ENCODE measurements at places on chromosomes 5 and 9.

DNA sequence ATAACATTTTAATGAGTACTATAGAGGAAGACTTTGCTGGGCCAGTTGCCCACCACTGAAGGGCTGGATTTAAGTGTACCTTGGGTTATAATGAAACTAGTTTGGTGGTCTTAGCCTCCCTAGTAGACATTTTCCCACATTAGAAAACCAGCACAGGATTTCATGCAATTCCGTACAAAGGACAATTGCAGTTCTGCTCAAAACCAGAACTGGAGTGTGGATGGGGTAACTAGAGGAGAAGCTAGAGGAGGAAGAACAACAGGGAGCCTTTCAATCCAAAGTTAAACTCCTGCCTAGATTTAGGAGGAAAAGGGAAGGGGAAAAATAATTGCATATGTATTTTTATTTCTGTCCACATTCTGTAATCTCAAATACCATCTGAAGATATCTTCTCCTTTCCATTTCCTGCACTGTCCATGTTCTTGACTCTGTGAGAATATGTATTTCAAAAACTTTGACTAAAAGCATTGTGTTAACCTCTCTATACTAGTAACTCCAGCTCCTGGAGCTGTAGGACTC is 97.5 kb upstream of the SSBP2 start:
- peak; percentile 40 for DNase-seq

GRCh38 chr5:123610665-123611405 is 98.9 kb downstream of the CSNK1G3 start:
- peak; percentile 73 for DNase-seq

- no peak for DNase-seq
Measured at GRCh38 chr5:120507800-120508463, 43.8 kb downstream of the PRR16 start.

DNA sequence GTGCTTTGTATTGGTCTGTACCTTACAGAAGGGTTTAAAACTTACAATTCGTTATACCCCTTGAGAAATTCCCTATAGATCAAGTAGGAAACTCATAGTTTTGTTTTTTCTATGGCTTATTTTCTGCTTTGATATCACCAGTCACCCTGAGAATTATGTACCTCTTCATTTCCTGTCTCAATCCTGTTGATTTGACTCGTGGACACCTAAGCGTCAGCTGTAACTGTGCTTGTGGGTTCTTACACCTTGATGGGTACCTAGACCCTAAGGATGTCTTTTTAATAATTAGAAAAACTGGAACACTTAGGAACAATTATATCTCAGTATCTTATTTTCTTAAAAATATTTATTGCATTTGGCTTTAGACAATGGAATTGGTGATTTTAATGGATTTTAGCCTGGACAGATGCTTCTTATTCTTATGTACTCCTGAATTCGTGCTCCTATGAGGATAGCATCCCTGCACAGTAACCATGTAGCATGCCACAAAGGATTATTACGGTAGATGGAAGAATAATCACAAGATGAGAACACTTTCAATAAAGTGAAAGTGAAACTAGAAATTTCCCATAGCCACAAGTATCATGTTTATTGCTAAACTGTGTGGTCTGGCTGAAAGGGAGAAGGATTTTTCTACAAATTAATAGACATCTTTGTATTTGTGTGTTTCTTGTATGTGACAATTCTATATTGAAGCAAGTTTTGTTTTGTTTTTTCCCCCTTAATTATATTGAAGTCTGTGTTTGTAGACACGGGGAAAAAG is 1920.3 kb upstream of the WWC1 start:
- DNase-seq, result peak; percentile 16

DNA sequence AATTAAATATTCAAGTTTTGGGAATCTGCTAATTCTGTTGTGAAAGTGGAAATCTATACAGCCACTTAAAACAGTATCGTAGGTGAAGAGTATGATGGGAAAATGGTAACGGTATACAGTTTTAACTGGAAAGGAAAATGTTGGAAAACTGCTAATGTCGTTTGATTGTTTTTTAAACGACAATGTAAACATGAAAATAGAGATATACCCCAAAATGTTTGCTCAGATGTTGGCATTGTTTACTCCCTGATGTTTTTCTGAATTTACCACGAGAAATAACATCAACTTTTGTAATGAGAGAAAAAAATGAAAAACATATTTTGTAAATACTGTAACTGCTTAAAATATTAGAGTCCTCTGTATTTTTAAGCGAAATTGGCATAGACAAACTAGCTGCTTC is 2.7 kb downstream of the MATR3 start:
- DNase-seq, result no peak

GRCh38 chr9:121707477-121708424 is 56.3 kb downstream of the DAB2IP start:
- no peak for DNase-seq

GRCh38 chr9:91163773-91164471 is 197.8 kb downstream of the AUH start:
- peak; percentile 52 for DNase-seq

DNA sequence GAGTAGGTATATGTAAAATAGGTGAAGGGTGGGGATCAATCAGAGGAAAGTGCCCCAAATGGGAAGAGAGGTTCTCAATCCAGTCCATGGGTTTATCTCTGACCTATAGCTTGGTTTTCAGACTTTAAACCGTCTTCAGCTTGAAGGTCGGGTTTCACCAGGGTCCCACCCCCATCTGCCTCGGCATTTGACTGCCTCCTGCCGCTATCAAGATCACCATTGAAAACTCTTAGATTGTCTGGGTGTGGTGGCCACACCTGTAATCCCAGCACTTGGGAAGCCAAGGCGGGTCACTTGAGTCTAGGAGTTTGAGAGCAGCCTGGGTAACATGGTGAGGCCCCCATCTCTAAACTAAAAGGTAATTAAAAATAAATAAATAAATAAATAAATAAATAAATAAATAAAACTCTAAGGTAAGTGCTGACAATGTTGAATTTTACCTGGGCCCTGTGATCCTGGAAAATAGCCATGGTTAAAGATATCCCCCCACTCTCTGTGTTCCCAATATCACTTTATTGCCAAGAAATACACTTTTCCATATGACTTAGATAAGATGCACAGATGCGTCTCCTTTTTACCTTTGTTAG is 48.8 kb downstream of the TARS1 start:
- DNase-seq, result no peak

- no peak for DNase-seq
Measured at GRCh38 chr5:142771666-142772065, 1.5 kb downstream of the ARHGAP26 start.

DNA sequence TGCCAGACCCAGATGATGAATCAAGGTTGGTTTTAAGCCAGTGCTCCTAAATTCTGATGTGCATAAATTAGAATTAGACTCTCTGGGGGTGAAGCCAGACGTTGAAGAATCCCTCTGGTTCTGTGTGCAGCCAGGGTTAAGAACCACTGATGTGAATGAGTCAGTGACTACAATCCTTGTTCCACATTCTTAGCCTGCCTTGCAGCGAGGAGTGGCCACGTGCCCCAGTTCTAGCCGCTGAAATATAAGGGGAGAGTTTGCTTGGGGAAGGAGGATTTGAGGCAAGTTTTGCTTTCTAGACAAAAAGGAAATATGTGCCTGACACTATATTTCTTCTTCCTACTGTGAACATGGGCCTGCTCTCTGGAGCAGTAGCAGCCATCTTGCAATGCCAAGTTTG is 34.2 kb upstream of the MSH3 start:
- peak; percentile 27 for DNase-seq

GRCh38 chr5:154422298-154422697 is 23.5 kb upstream of the SAP30L start:
- DNase-seq, result no peak

- no peak for DNase-seq
Measured at GRCh38 chr5:131389096-131389868, 125.4 kb downstream of the CDC42SE2 start.

- no peak for DNase-seq
Measured at GRCh38 chr9:132792547-132792946, 85.5 kb downstream of the AK8 start.

DNA sequence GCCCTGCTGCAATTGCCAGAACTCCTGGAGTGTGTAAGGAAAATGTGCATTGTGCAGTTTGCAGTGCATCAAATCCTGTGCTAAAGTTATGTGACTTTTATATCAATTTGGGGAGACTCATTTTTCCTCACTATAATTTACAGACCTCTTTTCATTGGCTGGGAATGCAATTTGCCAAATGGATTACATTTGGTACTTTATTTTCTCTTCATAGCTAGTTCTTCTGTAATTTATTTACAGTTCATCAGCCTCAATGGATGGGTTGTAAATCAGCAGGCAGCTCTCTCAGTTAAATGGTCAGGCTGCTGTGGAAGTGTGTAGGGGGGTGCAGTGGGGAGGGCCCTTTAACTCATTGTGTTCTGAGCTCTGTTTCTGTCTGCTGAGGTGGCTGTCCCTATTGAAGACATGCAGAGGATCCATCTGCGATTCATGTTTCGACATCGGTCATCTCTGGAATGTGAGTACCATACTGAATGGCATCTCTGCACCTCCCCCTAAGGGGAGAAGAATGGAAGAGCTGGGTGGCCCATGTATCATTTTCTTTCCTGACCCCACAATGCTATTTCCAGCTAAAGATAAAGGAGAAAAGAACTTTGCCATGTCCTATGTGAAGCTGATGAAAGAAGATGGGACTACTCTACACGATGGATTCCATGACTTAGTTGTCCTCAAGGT is 74.6 kb downstream of the DOCK2 start:
- no peak for DNase-seq

DNA sequence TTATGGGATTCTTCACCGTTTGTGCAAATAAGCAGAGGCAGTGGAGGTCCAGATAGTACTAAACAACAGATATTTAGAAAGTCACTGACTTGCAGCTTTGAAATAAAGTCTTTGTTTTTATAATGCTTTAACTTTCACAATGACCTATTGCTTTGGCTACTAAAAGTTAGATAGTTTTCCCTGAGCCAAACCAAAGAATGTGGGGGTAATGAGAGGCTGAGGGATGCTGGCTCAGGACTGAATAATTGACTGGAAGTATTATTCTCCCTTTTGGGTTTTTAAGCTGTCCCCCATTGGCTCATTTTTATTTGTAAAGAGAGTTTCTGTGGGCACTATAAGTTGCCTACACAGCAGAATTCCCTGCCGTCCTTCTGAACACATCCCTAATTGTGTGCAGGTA is 99.2 kb upstream of the ACTBL2 start:
- DNase-seq, result no peak

DNA sequence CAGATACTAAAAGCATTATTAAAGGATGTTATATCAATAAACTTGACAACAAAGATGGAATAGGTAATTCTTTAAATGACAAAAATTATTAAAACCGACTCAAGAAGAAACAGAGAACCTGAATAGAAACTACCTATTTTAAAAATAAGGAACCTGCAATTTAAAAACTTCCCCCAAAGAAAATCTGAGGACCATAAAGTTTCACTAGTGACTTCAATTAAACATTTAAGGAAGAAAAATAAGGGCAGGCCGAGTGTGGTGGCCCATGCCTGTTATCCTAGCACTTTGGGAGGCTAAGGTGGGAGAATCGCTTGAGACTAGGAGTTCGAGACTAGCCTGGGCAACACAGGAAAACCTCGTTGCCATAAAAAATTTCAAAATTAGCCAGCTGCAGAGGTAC is 99.6 kb downstream of the FANCC start:
- DNase-seq, result no peak

- peak; percentile 80 for DNase-seq
Measured at GRCh38 chr9:89878687-89879086, 273.9 kb downstream of the GADD45G start.

DNA sequence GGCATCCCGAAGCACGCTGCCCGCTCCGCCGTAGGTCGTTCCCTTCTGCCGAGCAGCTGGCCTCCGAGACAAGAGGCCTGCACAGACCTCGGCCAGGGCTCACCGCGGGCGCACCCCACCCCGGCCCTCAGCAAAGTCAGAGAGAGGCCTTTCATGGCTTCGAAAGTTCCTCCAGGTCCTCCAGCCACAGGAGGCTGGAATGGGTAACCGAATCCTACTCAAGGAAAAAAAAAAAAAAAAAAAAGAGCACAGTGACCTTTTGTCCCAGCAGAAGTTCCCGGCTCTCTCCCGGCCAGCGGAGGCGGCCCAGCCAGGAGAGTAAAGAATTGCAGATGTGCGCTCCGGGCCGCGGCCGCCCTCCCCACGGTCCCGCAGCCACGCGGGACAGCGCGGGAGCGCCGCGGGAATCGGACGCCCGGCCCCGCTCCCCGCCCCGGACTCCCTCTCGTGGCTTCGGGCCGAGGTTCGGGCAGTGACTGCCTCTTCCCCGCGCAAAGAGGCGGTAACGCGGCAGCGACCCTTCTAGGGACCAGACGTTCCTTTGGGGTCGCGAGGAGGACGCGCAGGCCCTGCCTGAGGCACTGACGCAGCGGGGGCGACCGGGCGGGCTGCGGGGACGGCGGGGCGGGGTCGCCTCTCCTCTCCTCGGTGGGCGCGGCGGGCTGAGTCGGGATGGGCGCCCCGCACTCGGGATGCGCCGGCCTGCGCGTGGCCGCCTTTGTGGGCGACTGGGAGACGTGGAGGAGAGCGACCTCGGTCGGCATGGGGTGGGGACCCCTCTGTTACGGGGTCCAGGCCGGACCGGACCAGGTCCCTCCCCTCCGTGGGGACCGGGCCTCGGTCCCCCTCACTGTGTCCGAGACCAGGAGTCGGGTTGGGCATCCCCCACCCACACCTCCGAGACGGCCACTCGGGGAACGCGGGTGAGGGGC is 754 bp downstream of the GFPT2 start:
- peak; percentile 50 for DNase-seq

Measured in myocyte (in vitro differentiated cells).